ENCODE measurements at places on chromosomes 2 and 18. TPM values are rescaled to one million over a fixed set of nuclear protein-coding genes. Genes with fewer than 3 reads are reported as not detected.

DNA sequence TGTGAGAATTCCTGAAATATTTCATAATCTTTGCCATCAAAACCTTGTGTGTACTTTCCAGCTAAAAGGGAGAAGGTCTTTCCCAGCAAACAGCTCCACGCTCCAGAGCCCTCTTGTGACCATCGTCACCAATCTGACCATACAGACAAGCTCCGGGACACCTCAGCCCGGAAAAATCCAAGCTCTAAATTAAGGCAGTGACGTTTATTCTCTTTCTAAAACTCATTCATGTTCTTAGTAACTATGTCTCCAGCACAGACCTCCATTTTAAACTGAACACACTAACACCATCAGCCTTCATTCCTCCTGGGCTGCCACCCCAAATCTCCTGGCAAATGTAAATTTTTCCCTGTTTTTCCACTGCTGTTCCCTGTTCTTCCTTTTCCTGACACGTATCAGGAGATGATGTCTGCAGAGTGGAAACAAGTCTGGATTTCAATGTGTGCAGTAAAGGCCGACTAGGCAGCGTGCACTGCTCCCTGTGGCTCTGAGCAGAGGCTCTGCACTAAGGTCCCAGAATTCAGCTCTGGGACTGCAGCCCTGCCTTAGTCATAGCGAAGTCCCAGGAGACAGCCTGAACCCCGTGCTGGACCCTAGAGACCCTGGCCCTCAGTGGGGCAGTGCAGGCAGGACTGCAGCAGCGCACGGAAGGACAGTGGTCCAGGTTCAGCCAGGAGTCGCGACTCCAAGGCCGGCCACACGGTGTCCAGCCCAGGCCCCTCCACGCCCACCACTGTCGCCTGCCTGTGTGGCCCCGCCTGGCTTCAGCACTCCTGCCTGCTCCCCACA lies 452.5 kb upstream of the SALL3 start:
- peak; percentile 70 for DNase-seq

DNA sequence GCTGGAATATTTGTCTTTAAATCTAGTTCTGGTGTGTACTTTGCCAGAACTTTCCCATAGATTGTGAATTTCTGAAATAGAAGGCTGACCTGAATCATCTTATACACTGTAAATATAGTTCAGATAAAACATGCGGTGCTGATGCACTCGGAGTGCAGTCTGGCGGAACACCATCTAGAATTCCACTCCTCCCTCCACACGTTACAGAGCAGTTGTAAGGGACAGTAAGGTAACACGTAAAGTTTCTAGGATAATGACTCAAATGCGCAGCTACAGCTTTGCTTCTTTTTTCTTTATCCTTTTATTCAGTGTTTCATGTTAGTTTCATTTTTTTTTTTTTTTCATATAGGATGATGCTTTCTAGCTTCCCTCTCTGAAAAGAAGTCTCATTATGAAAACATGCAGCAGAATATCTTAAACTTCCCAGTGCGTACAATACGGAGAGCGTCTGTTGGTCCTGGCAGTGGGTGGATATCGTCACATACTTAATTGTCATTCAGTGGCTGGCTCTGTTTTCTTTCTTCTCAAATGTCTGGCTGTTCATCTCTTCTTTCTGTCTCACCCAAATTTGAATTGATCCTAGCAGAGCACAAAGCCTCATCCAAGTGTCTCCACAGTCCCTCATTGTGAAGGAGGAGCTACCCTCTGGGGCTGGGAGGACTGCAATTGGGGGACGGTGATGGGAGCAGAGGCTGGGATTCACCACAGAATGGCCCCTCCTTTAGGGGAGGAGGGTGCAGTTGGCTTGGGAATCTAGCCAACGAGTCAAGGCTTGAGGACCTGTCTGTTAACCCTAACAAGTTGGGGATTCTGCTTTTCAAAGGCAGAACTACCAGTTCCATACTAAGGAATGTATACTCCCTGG lies 138.8 kb downstream of the MYT1L start:
- DNase-seq: no peak

GRCh38 chr2:204255071-204255470 lies 290.2 kb upstream of the PARD3B start:
- DNase-seq: no peak

DNA sequence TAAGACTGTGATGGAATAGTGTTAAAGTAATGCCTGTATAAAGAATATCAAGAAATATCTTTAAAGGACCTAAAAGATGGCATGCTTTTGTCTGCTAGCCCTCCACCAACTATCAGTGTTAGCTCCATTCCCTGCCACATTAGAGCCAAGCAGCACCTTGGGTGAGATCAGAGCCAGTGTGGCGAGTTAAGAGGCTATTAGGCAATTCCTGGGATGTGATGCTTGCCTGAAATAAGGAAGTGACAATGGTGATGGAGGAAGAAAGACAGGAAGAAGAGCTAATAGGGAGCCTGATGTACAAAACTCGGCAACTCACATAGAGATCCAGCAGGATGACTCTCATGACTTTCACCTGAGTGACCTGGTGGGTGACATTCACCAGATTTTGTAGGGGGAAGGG lies 143.5 kb downstream of the ZEB2 start:
- no peak for DNase-seq

RBKS gene
- 8.5 TPM for total RNA-seq

UPP2 gene
- not detected for total RNA-seq

- no peak for DNase-seq
Observed at GRCh38 chr18:23684515-23685197, 4.6 kb upstream of the LAMA3 start.

PGAP1 gene
- 65.5 TPM for total RNA-seq

DNA sequence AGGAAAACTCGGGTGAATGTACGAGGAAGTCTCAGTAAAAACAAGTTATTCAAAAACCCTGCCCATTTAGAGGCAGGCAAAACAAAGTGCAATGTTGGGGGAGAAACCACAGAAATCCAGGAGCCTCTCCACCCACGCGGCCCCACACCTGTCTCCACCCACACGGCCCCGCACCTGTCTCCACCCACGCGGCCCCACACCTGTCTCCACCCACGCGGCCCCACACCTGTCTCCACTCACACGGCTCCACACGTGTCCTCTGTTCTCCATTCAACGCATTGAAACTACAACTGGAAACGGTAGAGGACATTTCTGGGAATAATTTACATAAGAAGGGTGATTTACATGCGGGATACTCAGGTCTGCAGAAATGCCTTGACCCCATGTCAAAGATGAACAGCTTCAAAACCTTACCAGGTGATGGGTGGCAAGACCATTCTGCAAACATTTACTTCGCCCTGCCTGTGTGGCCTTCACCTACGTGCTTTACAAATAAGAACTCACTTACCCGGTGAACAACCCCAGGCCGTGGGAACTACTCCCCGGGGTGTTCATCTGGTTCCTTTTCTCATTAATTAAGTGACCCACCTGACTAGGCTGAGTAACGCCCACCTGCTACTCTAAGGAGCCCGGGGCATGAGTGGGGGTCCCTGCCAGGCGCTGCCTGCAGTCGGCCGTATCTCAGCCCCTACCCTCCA lies 100.4 kb downstream of the EIPR1 start:
- DNase-seq: no peak

OTOS gene
- total RNA-seq: not detected

BUB1 gene
- 266 TPM for total RNA-seq

HOXD4 gene
- total RNA-seq: not detected

- no peak for DNase-seq
Observed at GRCh38 chr2:200450288-200450687, 59.6 kb downstream of the KCTD18 start.

- no peak for DNase-seq
Observed at GRCh38 chr2:33342171-33342570, 134.3 kb upstream of the RASGRP3 start.

NCKAP1 gene
- 119 TPM for total RNA-seq

DNA sequence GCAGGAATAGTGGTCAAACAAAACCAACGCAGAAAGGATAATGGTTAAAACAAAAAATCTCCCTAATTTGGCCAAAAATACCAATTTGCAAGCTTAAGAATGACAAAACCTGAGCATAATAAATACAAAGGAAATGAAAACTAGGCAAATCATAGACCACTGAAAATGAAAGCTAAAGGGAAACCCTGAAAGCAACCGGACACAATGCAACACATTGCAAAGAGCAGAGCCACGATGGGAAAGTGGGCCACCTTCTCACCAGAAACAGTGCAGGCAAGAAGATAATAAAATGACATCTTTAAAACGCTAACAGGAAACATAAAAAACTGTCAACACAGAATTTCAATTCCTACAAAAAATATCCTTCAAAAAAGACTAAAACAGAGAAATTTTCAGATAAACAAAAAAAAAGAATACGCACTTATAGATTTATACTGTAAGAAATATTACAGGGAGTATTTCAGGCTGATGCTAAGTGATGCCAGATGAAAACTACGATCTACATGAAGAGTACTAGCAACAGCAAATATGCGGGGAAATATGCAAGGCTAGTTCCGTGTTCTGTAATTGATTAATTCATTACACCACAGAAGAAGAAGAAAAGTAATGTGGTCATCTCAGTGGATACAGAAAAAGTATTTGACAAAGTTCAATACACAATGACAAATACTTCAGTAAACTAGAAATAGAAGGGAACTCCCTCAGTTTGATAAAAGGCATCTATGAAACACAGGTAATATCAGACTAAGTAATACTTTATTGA lies 239.5 kb downstream of the L3MBTL4 start:
- no peak for DNase-seq

NXPH2 gene
- total RNA-seq: 4.3 TPM

GRCh38 chr2:173990245-173990644 lies 25.1 kb upstream of the SP3 start:
- no peak for DNase-seq

PPIL3 gene
- 152 TPM for total RNA-seq

ITPRIPL1 gene
- total RNA-seq: 4.9 TPM

OTX1 gene
- total RNA-seq: 7.9 TPM

DNA sequence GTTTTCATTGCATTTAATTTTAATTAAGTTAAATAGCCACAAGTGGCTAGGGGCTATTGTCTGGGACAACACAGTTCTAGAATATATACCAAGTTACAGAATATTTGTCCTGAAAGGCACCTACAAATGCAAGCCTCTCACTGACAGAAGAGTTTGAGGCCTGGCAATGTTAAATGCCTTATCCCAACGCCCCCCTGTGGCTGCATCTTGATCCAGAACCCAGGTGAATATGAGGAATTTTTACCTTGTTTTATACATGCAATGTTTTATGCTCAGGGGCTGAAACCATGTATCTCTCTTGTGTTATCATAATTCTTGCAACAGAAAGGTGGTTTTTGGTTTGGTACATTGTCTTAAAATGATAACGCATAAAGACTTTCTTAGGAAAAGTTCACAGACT lies 71.8 kb upstream of the SEC11C start:
- peak; percentile 30 for DNase-seq

- no peak for DNase-seq
Observed at GRCh38 chr18:54777118-54777791, 51.0 kb upstream of the RAB27B start.

- no peak for DNase-seq
Observed at GRCh38 chr2:38619458-38620164, 16.9 kb upstream of the HNRNPLL start.

DNA sequence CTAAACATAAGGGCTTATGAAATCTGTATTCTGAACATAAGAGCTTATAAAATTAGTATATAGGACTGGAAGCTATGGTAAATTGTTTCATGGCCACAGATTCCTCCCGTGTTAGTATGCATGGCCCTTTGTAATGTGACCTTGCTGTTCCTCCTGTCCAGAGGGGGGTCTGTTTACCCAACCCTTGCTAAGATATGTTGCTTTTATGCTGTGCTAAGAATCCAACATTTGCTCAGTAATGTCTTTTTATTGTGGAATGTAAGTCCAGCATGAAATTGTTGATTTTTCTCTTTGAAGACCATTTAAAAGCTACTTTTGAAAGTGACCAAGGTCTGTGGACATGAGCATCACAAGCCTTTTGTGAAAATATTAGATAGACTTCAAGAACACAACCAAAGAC lies 485.4 kb downstream of the PARD3B start:
- no peak for DNase-seq

DNA sequence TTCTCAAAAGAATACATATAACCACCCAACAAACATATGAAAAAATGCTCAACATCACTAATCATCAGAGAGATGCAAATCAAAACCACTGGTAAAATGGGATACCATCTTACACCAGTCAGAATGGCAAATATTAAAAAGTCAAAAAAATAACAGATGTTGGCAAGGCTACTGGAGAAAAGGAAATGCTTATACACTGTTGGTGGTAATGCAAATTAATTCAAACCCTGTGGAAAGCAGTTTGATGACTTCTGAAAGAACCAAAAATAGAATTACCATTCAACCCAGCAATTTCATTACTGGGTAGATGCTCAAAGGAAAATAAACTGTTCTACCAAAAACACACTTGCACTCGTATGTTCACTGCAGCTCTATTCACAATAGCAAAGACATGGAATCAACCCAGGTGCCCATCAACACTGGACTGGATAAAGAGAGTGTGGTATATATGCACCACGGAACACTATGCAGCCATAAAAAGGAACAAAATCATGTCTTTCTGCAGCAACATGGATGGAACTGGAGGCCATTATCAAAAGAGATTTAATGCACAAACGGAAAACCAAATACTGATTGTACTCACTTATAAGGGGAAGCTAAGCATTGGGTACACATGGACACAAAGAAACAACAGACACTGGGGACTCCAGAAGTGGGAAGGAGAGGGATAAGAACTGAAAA lies 38.8 kb downstream of the NCKAP1 start:
- no peak for DNase-seq

LTBP1 gene
- total RNA-seq: 61.9 TPM

MC2R gene
- total RNA-seq: not detected

DNA sequence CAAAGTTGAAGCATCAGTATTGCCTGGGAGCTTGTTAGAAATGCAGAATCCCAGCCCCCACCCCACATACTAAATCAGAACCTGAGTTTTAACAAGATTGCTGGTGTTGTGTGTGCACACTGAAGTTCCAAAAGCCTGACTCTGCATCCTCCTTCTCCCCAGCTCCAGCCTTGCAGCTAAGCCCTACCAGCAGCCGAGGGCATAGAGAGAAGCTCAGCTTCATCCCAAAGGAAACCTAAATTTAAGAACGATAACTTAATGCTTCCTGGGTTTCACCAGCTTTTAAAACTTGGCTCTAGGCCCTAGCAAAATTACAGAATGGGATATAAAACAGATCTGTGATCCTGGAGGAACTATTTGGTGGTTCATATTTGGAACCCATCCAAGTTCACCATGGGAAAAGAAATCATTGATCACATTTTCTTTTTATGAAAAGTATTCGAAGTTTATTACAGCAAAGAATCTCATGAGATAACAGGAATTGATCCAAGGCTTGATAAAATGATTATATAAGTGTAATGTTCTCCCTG lies 11.1 kb downstream of the SMYD1 start:
- no peak for DNase-seq

COPS7B gene
- 63.3 TPM for total RNA-seq

GYPC gene
- 3.4 TPM for total RNA-seq

Measured in neural progenitor cell (in vitro differentiated cells).